ENCODE measurements at places on chromosomes 7 and 10.

- no peak for DNase-seq
These were observed 255.8 kb upstream of the CNTNAP2 start for GRCh38 chr7:145860809-145861208.

GRCh38 chr7:126026421-126027088, 1096.9 kb upstream of the POT1 start:
- DNase-seq: no peak

GRCh38 chr10:97053276-97053675, 132.5 kb downstream of the SLIT1 start:
- DNase-seq: no peak

DNA sequence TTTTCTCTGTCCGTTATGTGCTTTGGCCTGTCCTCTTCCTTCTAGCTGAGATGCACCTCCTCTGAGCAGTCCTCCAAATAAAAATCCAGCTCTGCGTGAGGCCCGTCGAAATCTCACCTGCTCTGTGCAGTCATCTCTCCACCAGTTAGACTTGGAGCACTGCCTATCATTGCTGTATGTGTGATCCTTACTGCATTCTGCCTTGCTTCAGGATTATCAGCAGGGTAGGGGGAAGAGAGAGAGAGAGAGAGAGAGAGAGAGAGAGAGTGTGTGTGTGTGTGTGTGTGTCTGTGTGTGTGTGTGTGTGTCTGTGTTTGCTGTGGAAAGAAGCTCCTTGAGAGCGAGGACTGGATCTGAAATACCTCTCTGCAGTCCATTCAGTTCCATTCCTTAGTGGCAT, 129.4 kb downstream of the CCNY start:
- no peak for DNase-seq

DNA sequence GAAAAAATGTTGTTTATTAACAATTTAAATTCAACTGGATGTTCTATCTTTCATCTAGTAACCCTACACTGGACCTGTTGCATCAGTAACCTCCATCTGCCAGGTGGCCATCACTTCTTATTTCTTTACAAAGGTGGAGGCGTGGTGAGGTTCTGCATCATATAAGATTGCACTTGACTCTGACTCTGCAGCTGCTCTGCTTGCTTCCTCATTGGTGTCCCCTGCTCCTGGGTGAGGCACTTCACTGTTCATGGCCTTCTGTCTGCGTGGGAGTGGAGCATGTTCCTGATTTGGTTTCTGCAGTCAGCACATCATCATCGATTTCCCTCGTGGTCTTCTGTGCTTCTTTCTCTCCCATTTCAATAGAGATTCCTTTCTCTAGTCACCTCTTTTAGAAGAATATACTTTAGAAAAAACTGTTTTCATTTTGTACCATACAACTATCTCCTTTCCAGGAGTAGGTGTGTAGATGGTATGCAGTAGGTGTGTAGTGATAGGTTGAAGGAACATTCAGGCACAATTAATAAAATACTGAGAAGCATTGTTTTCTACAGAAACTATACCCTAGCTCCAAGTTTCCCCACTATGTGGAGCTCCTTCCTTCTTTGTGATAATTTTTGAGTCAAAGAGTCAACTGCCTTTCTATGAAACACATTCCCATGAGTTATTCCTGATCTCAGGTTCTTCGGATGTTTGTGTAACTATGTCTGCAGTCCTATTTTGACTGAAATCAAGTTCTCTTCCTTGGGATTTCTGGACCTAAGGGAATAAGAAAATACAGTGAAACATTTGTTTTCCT, 231.7 kb upstream of the CNTNAP2 start:
- DNase-seq: no peak

GRCh38 chr10:74384615-74385183, 233.7 kb downstream of the ADK start:
- no peak for DNase-seq

- DNase-seq: no peak
These were observed at the start of gene GATA3 for GRCh38 chr10:8054494-8055407. TSS of gene GATA3 (plus strand) at chr10:8054688. CDS start at chr10:8055656, 968 bp downstream.

GRCh38 chr10:88918191-88918905, 34.2 kb downstream of the ACTA2 start:
- no peak for DNase-seq

GRCh38 chr10:24973163-24973562, 20.8 kb upstream of the PRTFDC1 start:
- DNase-seq: no peak

DNA sequence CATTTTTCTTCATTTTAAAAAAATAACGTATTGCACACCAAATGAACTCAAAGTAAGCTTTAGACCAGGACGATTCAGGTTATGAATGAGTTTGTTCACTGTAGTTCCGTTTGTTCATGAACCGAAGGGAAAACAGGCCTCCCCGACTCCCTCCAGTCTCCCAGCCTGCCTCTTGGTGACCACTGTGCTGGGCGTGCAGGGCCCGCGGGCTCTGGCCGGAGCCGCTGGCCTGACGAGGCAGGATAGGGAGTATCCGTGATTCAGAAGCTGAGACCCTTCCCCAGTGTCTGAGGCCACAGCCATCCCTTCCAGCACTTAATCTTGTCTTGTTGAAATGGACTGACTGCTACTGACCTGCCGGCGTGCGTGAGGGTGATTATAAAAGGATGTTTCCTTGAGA, 30.8 kb upstream of the SH2B2 start:
- DNase-seq: no peak

DNA sequence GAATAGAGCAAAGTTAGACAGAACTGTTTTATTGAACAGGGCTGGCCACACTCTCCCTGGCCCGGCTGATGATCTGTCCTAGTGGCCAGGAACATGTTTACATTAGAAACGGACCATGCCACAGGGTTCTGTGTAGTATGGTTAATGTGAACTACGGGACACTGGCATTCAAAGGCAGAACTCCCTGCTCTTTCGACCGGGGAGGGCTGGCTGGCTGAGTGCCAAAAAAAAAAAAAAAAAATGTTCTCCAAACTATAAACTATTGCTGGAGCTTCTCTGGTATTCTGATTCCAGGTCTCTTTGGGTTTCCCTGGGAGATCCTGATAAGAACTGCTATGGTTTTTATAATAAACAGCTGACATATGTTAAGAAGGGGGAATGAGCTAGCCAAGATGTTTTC, 1262.6 kb upstream of the SORCS1 start:
- no peak for DNase-seq

GRCh38 chr7:155268921-155269650, 28.6 kb upstream of the INSIG1 start:
- no peak for DNase-seq

DNA sequence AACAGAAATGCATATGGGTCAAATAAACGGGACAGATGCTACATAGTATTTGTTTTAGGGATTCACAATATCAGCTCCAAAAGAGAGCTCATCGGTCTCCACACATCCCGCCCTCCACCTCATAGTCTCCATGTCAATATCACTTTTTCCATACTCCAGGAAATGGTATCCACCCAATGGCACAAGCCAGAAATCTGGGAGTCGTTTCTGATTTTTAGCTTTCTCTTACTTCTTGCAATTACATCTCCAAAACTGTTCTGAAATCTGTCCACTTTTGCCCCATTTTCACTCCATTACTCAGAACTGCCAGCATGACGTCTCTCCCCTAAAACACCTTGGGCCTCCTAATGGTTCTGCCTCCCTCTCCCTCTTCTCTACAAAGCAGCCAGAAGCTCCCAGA, 47.4 kb upstream of the EZH2 start:
- no peak for DNase-seq

DNA sequence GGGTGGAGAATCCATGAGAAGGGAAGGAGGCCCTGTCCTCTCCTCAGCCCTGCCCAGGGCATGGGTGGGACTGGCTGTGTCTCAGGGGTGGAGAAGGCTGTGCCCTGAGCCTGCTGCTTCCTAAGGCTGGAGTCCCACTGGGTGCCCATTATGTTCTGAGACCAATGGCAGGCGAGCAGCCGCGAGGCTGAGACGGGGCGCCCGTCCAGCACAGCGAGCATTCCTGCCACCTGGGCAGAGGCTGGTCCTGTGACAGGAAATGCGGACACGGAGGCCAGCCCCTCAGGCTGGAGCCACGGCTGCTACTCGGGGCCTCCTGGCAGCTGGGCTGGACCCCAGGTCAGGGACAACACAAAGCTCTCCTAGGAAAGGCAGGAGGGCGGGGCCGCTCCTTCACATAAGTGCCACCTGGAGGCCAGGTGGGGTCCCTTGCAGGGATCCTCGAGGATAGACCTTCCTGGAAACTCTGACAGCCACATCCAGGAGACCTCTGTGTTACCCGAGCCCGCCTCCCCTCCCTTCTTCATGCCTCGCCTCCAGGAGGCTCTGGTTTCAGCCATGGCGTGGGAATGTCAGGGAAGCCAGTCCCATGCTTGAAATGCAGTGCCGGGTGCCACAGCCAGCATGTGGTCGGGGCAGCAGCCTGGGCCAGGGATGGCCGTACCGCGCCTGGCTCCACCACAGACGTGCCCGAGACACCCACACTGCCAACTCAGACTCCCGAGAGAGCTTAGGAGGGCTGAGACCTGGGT, 173.9 kb downstream of the USP6NL start:
- no peak for DNase-seq

Measured in WERI-Rb-1 (cell line).